ENCODE measurements at places on chromosomes 4 and X.

- DNase-seq = no peak
These were observed 552.9 kb upstream of the EPHA5 start for GRCh38 chr4:66223068-66223703.

DNA sequence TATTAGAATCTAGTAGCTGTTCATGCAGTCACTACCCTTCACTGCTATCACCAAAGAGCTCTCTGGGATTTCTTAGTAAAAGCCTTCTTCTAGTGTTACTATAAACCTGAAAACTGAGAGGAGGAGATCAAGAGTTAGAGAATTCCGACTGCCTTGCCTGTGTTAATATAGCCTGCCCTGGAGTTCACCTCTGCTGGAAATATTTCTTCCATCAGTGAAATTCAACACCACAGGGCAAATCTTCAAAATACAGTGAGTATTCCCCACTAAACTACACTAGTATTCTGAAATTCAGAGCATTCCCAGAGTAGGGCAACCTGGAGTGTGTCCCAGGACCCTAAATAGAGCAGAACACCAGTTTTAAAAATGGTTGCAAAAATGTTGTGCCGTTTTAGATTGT is 301.1 kb downstream of the ARHGAP24 start:
- DNase-seq = no peak

- no peak for DNase-seq
These were observed 63.6 kb upstream of the UGT2B15 start for GRCh38 chr4:68734095-68734494.

DNA sequence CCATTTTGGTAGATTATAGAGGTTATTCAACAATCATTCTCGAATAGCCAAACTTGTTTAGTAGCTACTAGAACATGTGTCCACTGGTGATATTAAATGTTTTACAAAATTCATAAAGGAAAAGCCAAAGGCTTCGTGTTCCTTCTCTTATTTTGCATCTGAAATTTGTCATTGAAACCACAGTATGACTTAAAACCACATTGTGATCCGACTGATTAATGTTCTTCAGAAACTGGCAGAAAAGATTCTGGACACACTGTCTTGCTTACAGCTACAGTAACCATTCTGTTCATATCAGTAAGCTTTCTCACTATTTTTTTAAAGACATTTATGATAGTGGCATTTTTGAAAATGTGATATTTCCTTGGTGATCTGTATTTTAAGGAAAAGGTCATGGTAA is 2.6 kb upstream of the SMARCA1 start:
- no peak for DNase-seq

GRCh38 chr4:141636082-141636770 is at the start of gene IL15:
TSS of gene IL15 (plus strand) at chr4:141636583. CDS start at chr4:141719465, 82,882 bp downstream.
- DNase-seq = peak; percentile 32

GRCh38 chr4:54197926-54198325 is 31.2 kb upstream of the PDGFRA start:
- DNase-seq = no peak

- no peak for DNase-seq
These were observed 139.6 kb downstream of the RELL1 start for GRCh38 chr4:37546586-37546985.

GRCh38 chr4:85039526-85039925 is 73.0 kb upstream of the WDFY3 start:
- DNase-seq = no peak

DNA sequence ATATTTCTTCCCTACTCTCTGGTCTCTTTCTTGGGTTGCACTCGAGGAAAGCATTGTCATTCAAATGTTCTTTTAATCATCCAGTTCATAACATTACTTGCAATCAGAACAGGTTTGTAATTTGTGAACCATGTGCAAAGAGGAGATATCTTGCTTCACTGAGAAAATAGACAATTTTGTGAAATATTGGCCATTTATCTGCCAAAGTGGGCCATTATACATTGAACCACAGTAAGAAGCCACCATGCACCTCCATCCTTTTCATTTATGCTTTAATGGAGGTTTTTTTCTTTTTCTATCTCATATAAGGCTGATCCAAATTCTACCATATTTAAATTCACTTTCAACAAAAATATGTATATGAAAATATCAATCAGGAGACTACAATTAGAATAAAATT is 335.3 kb upstream of the AADAT start:
- no peak for DNase-seq

DNA sequence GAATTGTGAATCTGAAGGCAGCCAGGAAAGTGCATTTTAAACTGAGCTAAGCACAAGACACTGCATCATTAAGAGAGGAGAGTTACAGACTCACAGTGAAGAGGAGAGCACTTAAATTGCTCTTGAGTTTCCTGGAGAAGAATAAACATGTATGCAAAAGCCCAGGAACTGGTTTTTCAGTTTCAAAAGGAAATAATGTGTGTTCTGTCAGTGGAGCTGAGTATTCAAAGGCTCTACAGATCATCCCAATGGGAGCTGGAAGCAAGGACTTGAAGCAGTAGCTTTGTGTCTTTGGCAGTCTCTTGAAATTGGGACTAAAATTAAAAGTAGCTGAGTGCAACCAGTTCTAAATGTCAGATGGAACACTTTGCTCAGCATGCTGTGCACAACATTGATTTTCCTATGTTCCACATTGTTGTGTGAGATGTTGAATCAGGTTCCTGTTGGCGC is 147.5 kb upstream of the ANK2 start:
- DNase-seq = no peak
